ENCODE measurements at places on chromosomes 2 and 18. TPM values are rescaled to one million over a fixed set of nuclear protein-coding genes. Genes with fewer than 3 reads are reported as not detected.

RAB6C gene
- total RNA-seq = not detected

DNA sequence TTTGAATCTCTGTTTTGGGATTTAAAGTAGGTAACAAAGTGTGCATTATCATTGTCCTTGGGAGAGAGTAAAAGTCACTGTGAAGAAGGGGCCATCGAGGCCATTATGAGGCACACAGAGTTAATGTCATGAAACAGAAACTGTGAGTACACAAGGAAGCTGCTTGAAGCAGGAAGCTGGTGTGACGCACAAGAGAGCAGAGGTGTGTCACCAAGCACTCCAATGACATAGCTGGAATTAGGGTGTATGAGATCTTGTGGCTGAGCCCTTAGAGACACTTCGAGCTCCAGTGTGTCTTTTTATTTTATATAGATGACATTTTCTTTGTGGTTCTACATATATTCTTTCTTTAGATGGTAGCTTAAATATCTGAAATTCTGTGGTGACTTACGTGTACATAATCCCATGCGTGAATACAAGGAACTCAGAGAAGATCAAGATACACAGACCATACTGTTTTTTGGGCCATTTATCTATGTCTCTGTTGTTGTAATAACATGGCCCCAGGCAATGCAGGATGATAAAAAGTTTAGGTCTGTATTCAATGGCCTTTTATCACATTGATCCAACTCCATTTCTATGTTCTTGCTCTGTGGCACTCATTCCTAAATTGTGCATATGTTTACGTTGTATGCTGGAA lies 164.7 kb upstream of the FAM98A start:
- H3K4me3 ChIP-seq = no peak overlapping the region
- H3K27ac ChIP-seq = no peak overlapping the region
- no peak for DNase-seq
- H3K36me3 ChIP-seq = no peaks in the 10 kb centered on the region
- H3K27me3 ChIP-seq = no peaks in the 10 kb centered on the region
- peaks cover 14% of the 10 kb centered on the region for H3K4me1 ChIP-seq

TDRD15 gene
- total RNA-seq = not detected

DNA sequence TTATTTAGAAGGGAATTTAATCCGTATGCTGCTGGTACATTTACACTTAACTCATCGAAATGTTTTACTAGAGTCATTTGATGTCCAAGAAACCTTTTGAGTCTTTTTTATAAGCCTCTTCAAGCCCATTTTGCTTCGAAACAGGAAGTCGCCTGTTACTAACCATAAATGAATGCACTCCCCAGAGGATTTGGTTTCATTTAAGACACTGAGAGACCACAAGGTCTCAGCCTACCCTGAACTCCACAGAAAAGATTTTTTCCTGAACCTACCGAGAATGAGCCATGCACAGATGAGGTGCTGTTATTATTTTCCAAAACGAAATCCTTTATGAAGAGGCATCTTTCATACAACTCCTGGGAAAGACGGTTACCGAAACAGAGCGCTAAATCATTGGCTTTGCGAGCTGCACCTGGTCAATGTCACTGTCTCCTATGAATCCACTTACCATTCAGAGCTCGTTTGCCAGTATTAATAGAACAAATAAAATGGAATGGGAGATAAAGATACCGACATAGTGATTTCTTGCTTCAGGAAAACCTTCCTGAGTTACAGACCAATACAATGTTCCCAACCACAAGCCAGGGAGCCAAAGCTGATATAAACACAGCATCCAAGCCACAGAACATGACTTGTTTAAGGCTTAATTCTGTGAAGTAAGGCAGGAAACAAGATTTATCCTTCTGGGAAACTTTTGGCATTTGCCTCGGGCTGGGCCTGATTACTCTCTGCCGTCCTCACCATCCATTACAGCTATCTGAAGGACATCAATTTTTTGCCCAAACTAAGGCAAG lies 382.1 kb downstream of the OSR1 start:
- H3K4me3 ChIP-seq = no peak overlapping the region
- H3K4me1 ChIP-seq = no peaks in the 10 kb centered on the region
- no peak for DNase-seq
- H3K36me3 ChIP-seq = no peaks in the 10 kb centered on the region

DNA sequence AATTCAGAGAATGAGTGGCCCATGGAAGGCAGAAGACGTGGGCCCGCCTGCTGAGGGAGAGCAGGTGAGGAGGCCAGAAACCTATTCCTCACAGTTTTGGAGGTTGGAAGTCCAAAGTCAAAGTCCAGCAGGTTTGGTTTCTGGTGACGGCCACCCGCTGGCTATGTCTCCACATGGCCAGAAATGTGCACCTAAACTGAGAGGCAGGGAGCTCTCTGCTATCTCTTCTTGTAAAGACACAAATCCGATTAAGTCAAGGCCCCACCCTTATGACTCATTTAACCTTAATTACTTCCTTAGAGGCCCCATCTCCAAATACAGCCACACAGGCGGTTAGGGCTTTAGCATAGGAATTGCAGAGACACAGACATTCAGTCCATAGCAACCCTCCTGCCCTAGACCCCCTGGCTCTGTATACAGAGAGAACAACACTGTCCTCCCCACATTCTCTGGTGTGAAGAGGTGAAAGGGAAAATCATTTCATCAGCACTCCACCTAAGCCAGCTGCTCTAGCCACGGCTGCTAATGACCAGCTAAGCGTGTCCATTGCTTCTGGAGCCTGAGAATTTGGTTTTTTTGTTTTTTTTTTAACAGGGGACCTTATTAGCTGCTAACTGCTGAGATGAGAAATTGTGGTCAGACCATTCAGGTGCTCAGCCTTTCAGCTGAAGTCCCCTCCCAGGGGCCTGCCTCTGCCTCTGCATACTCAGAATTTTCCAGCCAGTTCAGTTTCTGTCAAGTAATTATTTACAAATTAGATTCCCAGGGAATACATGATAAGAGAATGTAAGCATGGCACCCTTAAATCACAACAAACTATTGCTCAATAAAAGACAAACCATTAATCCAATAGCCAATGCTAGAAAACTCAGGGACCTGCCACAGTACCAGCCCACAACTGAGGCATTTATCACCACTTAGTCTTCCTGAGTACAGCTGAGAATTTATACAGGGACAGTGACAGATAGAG lies 368.7 kb upstream of the ID2 start:
- peaks cover 20% of the 10 kb centered on the region for H3K4me1 ChIP-seq
- H3K36me3 ChIP-seq = no peaks in the 10 kb centered on the region
- H3K27me3 ChIP-seq = no peaks in the 10 kb centered on the region
- H3K4me3 ChIP-seq = no peak overlapping the region

RESP18 gene
- total RNA-seq = not detected

- peak; percentile 62 for DNase-seq
- no peak overlapping the region for H3K4me3 ChIP-seq
- H3K36me3 ChIP-seq = no peaks in the 10 kb centered on the region
Observed at GRCh38 chr2:230762317-230762896, 49.8 kb downstream of the CAB39 start.

DNA sequence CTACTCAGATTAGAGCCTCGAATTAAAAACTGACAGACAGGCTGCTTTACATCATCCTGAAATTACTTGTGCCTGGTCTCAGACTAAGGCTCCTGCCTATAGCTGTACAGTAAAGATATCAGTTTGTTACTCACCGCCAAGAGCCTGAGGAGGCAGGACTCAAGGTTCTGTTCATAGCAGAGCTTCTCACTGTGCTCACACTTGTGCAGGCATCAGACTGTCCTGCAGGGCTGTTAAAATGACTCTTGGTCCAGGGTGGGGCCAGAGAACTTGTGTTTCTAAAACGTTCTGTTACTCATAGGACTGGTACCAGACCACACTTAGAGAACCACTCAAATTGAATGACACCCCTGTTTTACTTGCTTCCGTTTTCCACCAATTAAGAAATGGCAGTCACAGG lies 310.0 kb downstream of the DPP10 start:
- peaks cover 3% of the 10 kb centered on the region for H3K4me1 ChIP-seq
- H3K4me3 ChIP-seq = no peak overlapping the region
- H3K27me3 ChIP-seq = no peaks in the 10 kb centered on the region
- no peak for DNase-seq
- H3K36me3 ChIP-seq = no peaks in the 10 kb centered on the region

GRCh38 chr2:65620026-65620425 lies 187.6 kb upstream of the SPRED2 start:
- no peaks in the 10 kb centered on the region for H3K36me3 ChIP-seq
- no peak overlapping the region for H3K4me3 ChIP-seq
- no peak for DNase-seq
- H3K4me1 ChIP-seq = no peaks in the 10 kb centered on the region
- H3K27ac ChIP-seq = no peak overlapping the region

DNA sequence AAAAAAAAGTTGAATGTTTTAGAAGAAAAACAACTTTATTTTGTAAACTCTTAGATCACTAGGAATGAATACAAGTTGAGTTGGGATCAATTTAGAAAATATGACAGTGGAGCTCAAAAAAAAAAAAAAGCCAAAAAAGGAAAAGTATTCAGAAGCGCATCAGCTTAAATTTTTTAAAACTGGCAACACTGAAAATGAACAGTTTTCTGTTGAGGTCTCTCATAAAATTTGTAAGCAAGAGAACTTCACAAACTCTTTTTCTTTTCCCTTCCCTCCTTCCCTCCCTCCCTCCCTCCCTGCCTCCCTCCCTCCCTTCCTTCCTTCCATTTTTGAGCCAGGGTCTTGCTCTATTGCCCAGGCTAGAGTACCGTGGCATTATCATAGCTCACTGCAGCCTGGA lies 143.9 kb downstream of the B3GNT2 start:
- H3K4me1 ChIP-seq = peaks cover 14% of the 10 kb centered on the region
- H3K27me3 ChIP-seq = no peaks in the 10 kb centered on the region
- DNase-seq = no peak
- H3K36me3 ChIP-seq = no peaks in the 10 kb centered on the region

- DNase-seq = no peak
- no peaks in the 10 kb centered on the region for H3K36me3 ChIP-seq
- no peak overlapping the region for H3K4me3 ChIP-seq
Observed at GRCh38 chr2:89833780-89834117, 1142.3 kb downstream of the RPIA start.

DNA sequence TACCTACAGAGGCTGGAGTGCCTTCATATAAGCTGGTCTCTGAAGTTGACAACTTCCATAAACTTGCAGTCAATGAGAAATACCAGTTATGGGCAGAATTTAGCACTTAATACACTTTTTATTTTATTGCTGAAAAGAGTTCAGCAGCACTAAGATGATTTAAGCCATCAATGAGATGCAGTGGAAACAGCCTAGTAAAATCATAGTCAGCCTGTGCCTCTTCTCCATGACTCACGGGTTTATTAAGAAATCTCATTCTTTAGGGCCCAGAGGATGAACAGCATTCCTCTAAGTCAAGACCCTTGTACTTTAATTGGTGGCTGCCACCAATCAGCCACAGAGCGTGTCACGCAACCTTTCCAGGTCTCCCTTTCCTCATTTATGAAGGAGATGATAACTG lies 1357.9 kb upstream of the CELF4 start:
- DNase-seq = no peak
- no peak overlapping the region for H3K4me3 ChIP-seq
- no peak overlapping the region for H3K27ac ChIP-seq
- H3K4me1 ChIP-seq = peaks cover 5% of the 10 kb centered on the region
- no peaks in the 10 kb centered on the region for H3K27me3 ChIP-seq

DNA sequence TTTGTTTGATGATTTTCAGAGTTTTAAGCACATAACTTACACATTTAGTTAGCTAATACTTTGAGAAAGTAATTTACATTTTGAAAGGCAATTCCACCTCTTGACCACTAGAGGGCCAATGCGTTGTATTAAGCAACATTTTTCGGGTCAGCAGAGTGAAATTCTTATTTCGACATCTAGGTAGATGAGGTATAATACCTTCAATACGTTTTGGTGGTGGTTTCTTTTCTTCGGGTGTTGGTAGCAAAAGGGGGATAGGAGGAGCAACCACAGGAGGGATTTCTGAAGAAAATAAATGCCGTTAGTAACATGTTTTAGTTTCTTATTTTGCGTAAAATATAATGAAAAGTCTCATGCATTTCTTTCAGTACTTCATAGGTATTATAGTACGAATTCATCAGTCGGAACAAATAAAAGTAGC lies 106.3 kb downstream of the TTN start:
- H3K27ac ChIP-seq = no peak overlapping the region
- H3K36me3 ChIP-seq = no peaks in the 10 kb centered on the region
- no peaks in the 10 kb centered on the region for H3K27me3 ChIP-seq
- H3K4me1 ChIP-seq = no peaks in the 10 kb centered on the region
- H3K4me3 ChIP-seq = no peak overlapping the region

AMER3 gene
- not detected for total RNA-seq

- no peaks in the 10 kb centered on the region for H3K4me1 ChIP-seq
- H3K27ac ChIP-seq = no peak overlapping the region
- DNase-seq = peak; percentile 35
- no peak overlapping the region for H3K4me3 ChIP-seq
- H3K27me3 ChIP-seq = no peaks in the 10 kb centered on the region
Observed at GRCh38 chr18:48229552-48229981, 179.6 kb downstream of the ZBTB7C start.

- peak; percentile 83 for DNase-seq
- peak overlapping the region; percentile 97 for H3K4me3 ChIP-seq
- H3K27ac ChIP-seq = no peak overlapping the region
- H3K36me3 ChIP-seq = no peaks in the 10 kb centered on the region
- H3K27me3 ChIP-seq = peaks cover 11% of the 10 kb centered on the region
Observed at GRCh38 chr2:84904717-84905174, 710 bp upstream of the TMSB10 start.

DNA sequence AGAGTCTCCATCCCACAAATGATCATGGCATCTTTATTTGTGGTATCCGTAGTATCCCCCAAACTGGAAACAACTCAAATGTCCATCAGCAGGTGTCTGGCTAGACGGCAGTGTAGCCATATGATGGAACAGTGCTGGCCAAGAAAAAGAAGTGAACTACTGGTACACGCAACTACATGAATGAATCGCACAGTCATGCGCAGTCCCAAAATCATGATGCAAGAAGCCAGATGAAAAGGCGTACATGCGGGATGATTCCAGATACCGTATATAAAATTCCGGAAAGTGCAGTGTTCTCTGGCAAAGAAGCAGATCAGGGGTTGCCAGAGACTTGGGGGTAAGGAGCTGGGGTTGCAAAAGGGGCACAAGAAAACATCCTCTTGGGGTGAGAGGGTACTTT lies 102.5 kb downstream of the ASAP2 start:
- no peak for DNase-seq
- no peaks in the 10 kb centered on the region for H3K36me3 ChIP-seq
- no peak overlapping the region for H3K4me3 ChIP-seq
- no peaks in the 10 kb centered on the region for H3K4me1 ChIP-seq

DNA sequence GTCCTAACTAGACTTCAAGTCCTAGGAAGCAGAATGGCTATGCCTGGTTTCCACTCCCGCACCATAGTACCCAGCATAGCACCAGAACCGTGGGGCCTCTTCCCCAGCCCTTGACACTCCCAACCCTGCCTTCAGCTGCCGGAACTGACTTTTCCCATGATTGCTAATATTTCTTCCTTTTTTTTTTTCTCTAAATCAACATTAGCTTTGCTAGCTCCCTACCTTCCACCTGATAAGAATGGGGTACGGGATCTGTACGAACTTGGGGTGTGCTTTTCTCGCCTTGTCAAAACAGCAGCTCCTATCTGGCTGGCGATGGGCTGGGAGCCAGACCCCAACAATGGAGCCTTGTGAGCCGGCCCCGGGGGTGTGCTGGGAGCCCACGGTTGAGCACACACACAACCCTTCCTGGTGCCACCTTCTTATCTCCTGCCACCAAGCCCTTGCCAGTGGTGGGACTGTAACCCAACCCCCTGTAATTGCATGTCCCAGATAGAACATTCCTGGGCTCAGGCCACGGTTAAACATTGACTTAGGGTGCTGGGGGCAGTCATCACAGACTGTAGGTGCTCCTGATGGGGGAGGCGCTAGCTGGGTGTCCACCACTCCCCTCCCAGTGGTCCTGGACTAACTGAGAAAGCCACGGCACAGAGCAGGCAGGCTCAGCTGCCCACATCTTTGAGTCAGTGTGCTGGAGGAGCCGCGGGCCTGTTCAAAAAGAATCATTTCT lies 213.0 kb upstream of the HAAO start:
- no peaks in the 10 kb centered on the region for H3K27me3 ChIP-seq
- peaks cover 13% of the 10 kb centered on the region for H3K4me1 ChIP-seq
- no peak for DNase-seq

ALPP gene
- not detected for total RNA-seq

Measured in neural progenitor cell (in vitro differentiated cells).